ENCODE measurements at places on chromosomes 2 and 18.

GRCh38 chr18:6505498-6505875 is 90.8 kb upstream of the L3MBTL4 start:
- H3K27ac ChIP-seq, result no peak overlapping the region
- no peaks in the 10 kb centered on the region for H3K4me1 ChIP-seq
- H3K27me3 ChIP-seq, result no peaks in the 10 kb centered on the region
- DNase-seq, result no peak
- H3K4me3 ChIP-seq, result no peak overlapping the region

- no peak for DNase-seq
- no peaks in the 10 kb centered on the region for H3K4me1 ChIP-seq
- no peaks in the 10 kb centered on the region for H3K36me3 ChIP-seq
- no peaks in the 10 kb centered on the region for H3K27me3 ChIP-seq
Measured at GRCh38 chr2:192571636-192572035, 376.9 kb upstream of the TMEFF2 start.

DNA sequence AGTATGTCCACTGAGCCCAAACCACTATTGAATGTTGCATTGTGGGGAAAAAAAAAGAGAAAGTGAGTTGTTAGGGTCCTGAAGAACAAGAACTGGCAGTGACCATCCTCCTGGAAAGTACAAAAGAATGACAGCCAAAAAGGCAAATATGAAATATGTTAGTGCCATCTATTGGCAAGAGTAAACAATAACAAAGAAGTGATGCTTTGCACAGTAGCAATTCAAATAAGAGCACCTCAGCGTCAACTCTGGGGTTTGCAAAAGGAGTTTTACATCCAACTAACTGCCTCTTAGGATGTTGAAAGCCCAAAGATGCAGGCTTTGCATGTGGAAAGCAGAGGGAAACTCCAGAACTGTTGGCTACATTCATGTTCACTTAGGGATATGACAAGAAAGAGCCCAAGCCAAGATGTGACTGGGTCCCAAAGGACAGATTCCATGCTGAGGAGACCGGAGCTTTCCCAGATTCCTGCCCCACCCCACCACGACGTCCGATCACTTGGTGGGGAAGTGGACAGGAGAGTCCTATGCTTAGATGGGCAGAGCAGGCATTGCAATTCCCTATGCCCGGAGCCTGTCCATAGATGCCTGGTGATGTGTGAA is 15.6 kb downstream of the TRABD2A start:
- no peak overlapping the region for H3K4me3 ChIP-seq
- no peak overlapping the region for H3K27ac ChIP-seq
- H3K27me3 ChIP-seq, result no peaks in the 10 kb centered on the region

DNA sequence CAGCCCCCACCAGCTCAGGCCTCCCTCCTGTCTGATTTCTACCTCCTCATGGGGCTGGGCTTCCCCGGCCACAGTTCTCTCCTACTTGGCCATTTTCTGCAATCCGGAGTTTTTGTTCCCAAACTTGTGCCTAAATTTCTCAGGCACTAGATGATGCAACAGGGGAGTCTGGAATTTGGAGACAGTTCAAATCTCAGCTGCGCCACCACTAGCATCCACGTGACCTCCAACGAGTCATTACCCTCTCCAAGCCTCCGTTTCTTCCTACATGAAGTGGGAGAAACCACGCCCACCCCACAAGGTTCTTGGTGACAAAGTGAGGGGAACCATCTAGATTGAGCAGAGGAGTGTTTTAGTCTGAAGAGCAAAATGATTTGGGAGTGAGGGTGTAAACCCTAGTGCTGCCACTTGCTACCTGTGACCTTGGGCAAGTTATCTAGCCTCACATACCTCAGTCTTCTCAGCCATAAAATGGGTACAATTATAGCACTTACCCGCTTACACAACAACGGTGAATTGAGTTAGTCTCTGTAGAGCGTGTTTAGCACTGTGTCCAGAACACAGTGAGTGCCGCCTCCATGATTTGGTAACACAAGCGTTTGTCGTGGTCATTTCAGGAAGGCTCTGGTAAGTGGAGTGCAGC is 61.4 kb upstream of the ASAP2 start:
- no peak for DNase-seq
- H3K4me3 ChIP-seq, result no peak overlapping the region
- H3K4me1 ChIP-seq, result peaks cover 11% of the 10 kb centered on the region
- H3K36me3 ChIP-seq, result no peaks in the 10 kb centered on the region

- H3K27me3 ChIP-seq, result no peaks in the 10 kb centered on the region
- no peaks in the 10 kb centered on the region for H3K4me1 ChIP-seq
- no peak overlapping the region for H3K27ac ChIP-seq
- no peaks in the 10 kb centered on the region for H3K36me3 ChIP-seq
- H3K4me3 ChIP-seq, result no peak overlapping the region
Measured at GRCh38 chr2:98898423-98898841, 37.6 kb downstream of the CRACDL start.

DNA sequence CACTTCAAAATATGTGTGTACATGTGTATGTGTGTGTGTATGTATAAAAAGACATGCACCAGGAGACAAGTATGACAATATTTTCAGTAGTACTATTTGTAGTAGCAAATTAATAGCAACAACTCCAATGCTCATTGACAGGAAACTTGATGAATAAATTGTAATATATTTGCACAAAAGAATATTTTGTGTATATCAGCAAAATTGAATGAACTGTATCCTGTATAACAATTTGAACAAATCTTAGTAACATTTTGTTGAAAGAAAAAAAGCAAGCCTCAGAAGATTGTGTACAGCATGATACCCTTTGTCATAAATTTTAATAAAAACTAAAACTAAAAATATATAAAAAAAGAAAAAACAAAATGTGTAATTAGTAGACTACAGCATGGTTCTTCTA is 1367.3 kb upstream of the TMEFF2 start:
- no peak overlapping the region for H3K27ac ChIP-seq
- no peaks in the 10 kb centered on the region for H3K36me3 ChIP-seq
- H3K4me3 ChIP-seq, result no peak overlapping the region
- H3K4me1 ChIP-seq, result no peaks in the 10 kb centered on the region
- no peaks in the 10 kb centered on the region for H3K27me3 ChIP-seq

DNA sequence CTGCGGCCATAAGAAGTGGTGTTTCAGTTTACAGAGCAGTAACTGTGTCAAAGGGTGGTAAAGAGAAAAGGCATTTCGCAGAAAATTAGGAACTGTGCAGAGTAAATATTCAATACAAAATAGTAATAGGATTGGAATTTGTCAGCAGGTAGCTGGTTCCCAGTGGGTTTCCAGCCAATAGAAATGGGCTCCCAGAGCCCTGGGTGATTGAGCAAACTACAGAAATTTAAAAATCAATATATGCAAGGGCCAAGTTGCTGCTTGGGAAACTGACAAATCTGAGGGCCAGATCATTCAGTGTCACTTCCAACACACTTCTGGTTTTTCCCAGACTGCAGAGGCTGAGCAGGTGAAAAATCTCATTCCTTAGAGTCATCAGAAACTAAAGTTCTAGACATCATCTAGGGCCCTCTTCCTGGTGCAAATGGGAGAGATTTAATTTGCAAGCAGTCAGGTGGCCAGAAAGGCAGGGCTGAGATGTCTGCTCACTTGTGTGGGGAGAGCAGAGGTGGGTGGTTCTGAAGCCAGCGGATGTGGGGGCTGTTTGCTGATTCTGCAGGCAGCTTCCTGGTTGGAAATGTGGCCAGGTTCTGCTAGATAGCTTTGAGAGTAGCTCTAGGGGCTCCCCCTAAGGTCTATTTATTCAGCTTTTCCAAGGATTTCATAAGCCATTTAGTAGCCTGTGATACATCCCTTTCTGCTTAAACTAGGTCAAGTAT is 182.4 kb downstream of the NCK2 start:
- H3K4me3 ChIP-seq, result no peak overlapping the region
- H3K4me1 ChIP-seq, result no peaks in the 10 kb centered on the region

DNA sequence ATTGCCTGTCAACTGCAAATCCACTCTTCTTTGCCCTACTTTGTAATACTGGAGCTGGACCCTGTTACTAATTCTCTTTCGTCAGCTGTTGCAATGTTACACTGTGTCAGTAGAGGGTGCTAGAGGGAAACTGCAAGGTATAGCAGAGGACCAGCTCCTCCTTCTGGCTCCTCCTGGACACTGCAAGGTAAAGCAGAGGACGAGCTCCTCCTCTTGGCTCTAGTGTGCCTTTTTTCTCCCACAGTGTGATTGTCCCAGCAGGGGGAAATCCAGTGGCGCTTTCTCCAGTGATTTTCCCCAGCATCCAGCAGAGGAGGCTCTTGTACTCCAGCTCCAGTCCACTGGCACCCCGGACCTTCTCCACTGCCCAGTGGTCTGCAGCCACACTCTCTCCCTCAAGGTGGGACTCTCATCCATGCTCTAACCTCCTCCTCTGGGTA is 95.6 kb downstream of the CAPN13 start:
- DNase-seq, result peak; percentile 89
- H3K4me3 ChIP-seq, result no peak overlapping the region

DNA sequence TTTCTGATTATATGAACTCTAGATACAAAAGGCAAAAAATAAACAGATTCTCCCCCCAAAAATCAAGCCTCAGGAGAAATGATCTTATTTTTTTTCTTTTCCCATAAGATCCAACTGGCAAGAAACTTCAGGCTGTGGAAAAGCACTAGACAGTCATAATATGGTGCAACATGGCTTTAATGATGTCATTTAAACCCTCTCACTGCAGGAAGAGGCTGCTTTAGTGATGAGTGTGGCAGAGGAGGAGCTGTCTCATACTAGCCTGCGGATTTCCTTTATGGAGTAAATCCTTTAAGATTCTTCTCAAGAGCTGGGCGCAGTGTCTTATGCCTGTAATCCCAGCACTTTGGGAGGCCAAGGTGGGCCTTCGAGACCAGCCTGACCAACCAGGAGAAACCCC is 83.3 kb upstream of the CD28 start:
- no peaks in the 10 kb centered on the region for H3K27me3 ChIP-seq
- DNase-seq, result no peak
- no peaks in the 10 kb centered on the region for H3K36me3 ChIP-seq
- no peaks in the 10 kb centered on the region for H3K4me1 ChIP-seq
- H3K4me3 ChIP-seq, result no peak overlapping the region
- H3K27ac ChIP-seq, result no peak overlapping the region

DNA sequence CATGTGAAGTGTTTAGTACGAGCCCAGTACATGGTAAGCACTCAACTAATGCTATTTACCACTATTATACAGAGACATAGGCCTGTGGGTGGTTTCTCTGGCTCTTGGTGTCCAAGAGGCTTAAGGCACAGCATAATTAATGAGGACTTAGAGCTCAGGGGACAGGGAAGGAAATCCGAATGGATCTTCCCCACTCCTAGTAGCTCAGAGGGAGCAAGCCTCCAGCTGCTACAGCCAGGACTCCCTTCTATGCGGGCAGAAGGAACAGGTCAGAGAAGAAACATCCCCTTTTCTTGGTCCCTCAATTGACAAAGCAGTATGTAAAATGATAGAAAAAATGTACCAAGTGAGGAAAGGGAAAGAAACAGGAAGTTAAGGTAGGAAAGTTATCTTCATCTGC is 261.3 kb upstream of the STON1 start:
- H3K27ac ChIP-seq, result no peak overlapping the region
- no peak for DNase-seq
- peaks cover 9% of the 10 kb centered on the region for H3K4me1 ChIP-seq
- no peak overlapping the region for H3K4me3 ChIP-seq
- H3K27me3 ChIP-seq, result no peaks in the 10 kb centered on the region

- no peak overlapping the region for H3K27ac ChIP-seq
- no peaks in the 10 kb centered on the region for H3K4me1 ChIP-seq
Measured at GRCh38 chr2:21519821-21520220, 396.1 kb downstream of the TDRD15 start.

GRCh38 chr18:42038936-42039335 is 83.9 kb downstream of the PIK3C3 start:
- DNase-seq, result no peak
- H3K4me1 ChIP-seq, result no peaks in the 10 kb centered on the region
- peaks cover 84% of the 10 kb centered on the region for H3K36me3 ChIP-seq
- H3K4me3 ChIP-seq, result no peak overlapping the region
- H3K27me3 ChIP-seq, result no peaks in the 10 kb centered on the region

DNA sequence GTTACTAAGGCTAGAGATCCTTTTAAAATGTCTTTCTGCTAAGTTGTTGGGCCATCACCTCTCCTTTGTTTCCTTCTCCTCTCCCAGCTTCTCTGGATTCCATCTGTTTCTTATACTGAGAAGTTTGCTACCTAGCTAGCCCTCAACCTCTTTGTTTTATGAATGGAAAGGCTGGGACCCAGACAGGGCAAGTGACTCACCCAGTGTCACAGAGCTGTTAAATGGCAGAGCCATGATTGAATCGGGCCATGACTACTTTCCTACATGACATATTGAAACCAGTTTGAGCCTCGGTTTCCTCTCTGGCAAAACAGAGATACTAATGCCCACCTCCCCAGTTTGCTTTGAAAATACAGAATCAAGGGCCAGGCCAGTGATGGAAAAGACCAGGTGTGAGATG is 24.1 kb downstream of the REEP1 start:
- H3K4me3 ChIP-seq, result no peak overlapping the region
- H3K27ac ChIP-seq, result no peak overlapping the region
- H3K36me3 ChIP-seq, result no peaks in the 10 kb centered on the region
- H3K27me3 ChIP-seq, result no peaks in the 10 kb centered on the region
- H3K4me1 ChIP-seq, result no peaks in the 10 kb centered on the region

DNA sequence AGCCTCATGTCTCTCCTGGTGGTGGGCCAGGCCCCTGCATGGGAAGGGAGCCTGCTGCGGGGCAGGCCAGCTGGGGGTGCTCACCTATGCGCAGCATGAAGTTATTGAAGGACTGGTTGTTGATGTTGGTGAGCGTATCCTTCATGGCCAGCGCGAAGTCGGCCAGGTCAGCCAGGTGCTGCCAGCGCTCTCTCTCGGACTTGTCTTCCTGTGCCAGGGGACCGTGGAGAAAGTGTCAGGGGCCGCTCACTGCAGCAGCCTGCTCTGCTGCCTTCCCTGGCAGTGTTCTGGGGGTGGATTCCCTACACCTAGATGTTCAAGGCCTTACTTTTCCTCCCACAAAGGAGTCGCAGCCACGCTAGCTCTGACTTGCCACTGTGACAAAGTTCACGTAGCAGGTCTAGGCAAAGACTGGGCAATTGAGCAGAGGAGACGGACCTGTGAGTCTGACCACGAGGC is 28.2 kb downstream of the CENPO start:
- H3K4me1 ChIP-seq, result peaks cover 17% of the 10 kb centered on the region
- H3K27me3 ChIP-seq, result no peaks in the 10 kb centered on the region
- H3K4me3 ChIP-seq, result no peak overlapping the region
- peaks cover 66% of the 10 kb centered on the region for H3K36me3 ChIP-seq
- no peak overlapping the region for H3K27ac ChIP-seq
- no peak for DNase-seq

DNA sequence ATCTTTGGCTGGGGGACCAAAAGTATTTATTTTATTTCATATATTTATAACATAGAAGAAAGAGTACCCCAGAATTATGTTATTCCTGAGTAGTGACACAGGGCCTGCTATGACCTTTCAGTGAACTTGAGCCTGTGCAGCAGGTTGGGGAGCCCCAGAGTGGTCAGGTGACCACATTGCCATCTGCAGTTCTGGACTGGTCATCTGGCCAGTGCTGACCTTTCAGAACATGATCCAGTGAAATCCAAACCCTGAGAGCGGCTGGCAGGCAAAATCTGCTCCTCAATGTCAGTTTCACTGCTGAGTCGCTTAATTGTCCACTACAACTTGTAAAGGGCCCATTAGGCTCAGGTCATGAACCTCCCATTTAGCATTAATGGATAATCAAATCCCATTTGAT is 336.7 kb upstream of the KCNH7 start:
- no peak overlapping the region for H3K27ac ChIP-seq
- H3K4me3 ChIP-seq, result no peak overlapping the region
- DNase-seq, result no peak
- no peaks in the 10 kb centered on the region for H3K27me3 ChIP-seq
- no peaks in the 10 kb centered on the region for H3K36me3 ChIP-seq
- no peaks in the 10 kb centered on the region for H3K4me1 ChIP-seq
